CD8-positive, alpha-beta T cell (primary cell): ENCODE measurements at places on chromosomes 4 and X. TPM values are rescaled to one million over a fixed set of nuclear protein-coding genes. Genes with fewer than 3 reads are reported as not detected.

GRCh38 chrX:45781901-45782553 is 581.4 kb upstream of the DIPK2B start:
- no peak for DNase-seq

DNA sequence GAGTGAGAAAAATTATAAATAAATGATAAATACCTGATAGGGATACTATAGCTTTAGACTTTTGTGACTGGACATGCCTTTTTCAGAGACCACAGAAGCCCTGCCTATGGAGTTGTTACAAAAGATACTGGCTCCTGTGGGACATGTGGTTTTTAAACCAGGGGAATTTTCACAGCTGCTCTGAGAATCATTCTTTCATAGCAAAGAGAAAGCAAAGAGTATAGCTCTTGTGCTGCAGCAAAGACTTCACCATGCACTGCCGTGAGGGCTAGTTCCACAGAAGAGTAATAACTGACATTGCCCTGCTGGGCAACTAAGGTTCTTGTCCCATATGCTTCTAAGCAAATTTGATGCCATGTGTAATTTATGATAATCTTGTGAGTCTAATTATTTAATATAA is 98.2 kb downstream of the MAPK10 start:
- no peak for DNase-seq

DNA sequence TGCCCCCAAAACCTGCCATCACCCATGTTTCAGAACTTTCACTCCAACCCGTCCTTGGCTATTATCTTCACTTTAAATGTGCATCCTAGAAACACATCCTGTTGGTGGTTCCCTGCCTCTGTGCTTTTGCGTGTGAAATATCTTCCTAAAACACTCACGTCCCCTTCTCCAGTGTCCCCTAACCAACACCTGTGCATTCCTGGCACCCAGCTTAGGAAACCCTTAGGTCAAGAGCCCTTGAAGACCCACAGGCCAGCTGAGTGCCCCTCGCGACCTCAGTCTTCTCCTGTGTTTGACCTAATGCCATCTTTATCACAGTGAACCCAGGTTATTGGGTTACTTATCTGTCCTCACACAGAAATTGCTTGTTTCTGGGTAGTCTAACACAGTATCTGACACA is 117.6 kb downstream of the STK32B start:
- no peak for DNase-seq

GRCh38 chr4:45831692-45832091 is 292.2 kb downstream of the GABRG1 start:
- DNase-seq = no peak

DNA sequence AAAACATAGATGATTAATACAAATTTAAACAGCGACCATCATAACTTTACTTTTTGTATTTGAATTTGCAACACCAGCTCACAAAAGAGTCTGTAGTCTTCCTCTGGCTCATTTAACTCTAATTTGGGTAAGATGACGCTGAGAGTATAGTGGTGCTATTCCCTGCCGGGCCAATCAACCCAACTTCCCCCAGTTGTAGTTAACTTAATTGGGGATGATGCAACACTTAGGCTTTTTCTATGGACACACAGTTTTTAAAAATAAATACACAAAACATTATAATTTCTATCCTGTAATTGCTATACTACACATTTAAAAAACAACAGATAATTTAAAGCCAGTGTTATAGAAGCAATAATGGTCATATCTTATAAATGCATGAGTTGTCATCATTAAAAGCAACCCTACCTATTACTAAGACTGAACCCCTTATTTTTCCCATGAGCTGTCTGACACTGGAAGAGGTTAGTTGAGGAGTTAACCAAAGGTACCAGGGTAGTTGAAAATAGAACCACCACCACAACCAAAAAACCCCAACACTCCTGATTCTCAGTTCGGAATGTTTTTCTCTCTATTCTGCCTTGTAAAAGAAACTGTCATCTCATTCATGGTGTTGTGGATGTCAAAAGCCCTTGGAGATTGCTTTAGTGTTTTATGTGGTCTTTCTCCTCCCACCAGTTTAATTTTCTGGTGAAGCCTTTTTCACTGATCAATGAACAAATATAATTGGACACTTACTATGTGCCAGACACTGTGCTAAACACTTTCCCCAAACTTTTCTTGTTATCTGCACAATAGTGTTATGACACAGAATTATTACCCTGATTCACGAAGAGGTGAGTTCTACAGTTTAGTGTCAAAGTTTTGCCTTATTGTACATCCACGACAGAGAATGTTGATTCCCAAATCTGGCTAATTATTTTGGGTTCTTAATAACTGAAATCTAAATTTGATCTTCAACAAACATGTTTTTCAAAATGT is 61.5 kb upstream of the RAPGEF2 start:
- no peak for DNase-seq

DNA sequence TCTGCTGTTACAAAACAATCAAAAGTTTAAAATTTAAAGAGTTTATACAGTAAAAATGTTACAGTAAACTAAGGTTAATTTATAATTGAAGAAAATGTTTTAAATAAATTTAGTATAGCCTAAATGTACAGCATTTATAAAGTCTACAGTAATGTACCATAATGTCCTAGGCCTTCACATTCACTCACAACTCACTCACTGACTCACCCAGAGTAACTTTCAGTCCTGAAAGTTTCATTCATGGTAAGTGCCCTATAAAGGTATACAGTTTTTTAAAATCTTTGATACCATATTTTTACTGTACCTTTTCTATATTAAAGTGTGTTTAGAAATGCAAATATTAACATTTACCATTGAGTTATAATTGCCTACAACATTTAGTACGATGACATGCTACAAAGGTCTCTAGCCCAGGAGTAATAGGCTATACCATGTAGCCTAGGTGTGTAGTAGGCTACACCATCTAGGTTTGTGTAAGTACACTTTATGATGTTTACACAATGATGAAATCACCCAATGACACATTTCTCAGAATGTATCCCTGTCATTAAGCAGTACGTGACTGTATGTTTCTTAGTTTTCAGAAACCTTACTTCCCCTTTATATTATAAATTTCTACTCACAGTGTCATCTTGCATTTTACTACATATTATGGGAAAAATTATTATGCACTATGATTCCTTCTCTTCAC is 320.8 kb downstream of the ADAM29 start:
- no peak for DNase-seq

GRCh38 chr4:171203425-171203824 is 609.8 kb upstream of the GALNTL6 start:
- no peak for DNase-seq

GRCh38 chrX:37627602-37628001 is 56.1 kb downstream of the LANCL3 start:
- DNase-seq = no peak

ZNF280C gene
- 5.2 TPM for total RNA-seq

TBX22 gene
- total RNA-seq = not detected

CD38 gene
- 6.2 TPM for total RNA-seq

SPANXD gene
- not detected for total RNA-seq

TKTL2 gene
- total RNA-seq = not detected
